ENCODE measurements at places on chromosomes 7 and 10.

DNA sequence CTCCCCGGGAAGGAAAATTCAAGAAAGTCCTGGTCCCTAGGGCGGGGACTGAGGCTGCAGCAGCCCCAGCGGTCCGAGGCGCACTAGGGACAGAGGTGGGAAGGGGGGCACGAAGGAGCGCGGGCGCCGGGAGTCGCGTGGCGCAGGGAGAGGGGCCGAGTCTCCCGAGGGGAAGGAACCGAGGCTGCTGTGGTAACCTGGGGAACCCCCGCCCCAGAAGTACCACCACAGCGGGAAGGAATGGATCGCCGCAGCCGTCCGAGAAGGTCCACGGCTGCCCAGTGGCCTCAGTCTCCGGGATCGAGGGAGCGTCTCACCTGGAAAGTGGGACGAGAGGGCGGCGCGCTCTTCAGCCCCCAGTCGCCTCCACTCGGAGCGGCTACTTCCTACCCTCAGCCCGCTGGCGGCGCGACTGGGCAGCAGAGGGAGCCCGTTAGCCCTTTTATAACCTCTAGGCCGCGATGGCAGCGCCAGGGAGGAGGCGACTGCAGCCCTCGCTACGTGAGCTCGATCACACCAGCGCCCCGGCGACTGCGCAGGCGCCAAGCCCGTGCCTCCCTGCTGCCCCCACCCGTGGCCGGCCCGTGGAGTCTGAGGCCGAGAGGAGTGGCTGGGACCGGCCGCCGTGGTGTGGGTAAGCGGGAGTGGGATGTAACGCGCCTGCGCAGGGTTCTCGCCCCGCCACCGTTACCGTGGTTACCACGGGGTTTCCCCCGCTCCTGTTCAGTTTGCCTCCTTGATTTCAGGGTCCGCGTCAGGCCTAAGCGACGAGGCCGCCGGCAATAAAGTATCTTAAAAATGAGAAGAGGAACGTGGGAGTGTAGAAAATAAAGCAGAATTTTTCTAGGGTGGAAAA is at the start of gene P4HA1:
P4HA1 (minus strand) TSS at position 418 of the 856 bp plus-strand sequence. CDS start 21,983 bp downstream, outside the sequence.
- DNase-seq: no peak

DNA sequence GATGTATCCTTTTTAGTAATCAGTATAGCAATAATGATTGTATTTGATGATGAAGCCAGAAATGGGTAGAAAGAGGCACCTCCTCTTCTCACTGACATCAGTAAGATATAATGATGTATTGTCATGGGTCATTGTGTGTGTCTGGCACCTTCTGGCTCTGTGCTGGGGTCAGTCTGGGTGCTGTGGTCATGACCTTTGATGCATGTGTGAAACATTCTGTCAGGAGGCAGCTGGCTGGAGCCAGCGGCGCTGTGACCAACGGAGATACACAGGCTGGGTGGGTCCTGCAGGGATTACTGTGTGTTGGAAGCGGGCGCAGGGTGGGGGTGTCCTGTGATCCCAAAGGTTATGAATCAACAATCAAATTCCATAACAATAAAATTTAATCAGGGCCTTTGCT is 35.2 kb downstream of the EEPD1 start:
- DNase-seq: no peak

GRCh38 chr10:44380829-44381600 is 3.9 kb downstream of the CXCL12 start:
- DNase-seq: no peak

GRCh38 chr7:37346761-37347160 is 101.9 kb downstream of the ELMO1 start:
- DNase-seq: no peak

DNA sequence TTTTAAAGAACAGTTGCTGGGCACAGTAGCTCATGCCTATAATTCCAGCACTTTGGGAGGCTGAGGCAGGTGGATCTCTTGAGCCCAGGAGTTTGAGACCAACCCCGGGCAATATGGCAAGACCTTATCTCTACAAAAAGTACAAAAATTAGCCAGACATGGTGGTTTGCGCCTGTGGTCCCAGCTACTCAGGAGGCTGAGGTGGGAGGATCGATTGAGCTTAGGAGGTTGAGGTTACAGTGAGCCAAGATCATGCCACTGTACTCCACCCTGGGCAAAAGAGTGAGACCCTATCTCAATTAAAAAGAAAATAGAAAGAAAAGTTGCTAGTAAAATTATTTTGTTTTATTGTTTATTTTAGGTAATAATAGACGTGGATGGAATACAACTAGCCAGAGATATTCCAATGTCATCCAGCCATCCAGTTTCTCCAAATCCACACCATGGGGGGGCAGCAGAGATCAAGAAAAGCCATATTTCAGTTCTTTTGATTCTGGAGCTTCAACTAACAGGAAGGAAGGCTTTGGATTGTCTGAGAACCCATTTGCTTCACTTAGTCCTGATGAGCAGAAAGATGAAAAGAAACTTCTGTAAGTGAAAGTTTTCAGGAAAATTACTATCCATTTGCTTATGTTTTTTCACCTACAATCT is 3.0 kb downstream of the NUP42 start:
- DNase-seq: no peak
